DMS 273 treated with DMSO at 0.1 percent for 48 hours (cell line): ENCODE measurements at places on chromosomes 6 and 20.

- DNase-seq: no peak
Observed at GRCh38 chr20:37396416-37397075, 50.6 kb downstream of the SRC start.

GRCh38 chr6:106637717-106638341 lies 8.5 kb downstream of the QRSL1 start:
- DNase-seq: no peak

DNA sequence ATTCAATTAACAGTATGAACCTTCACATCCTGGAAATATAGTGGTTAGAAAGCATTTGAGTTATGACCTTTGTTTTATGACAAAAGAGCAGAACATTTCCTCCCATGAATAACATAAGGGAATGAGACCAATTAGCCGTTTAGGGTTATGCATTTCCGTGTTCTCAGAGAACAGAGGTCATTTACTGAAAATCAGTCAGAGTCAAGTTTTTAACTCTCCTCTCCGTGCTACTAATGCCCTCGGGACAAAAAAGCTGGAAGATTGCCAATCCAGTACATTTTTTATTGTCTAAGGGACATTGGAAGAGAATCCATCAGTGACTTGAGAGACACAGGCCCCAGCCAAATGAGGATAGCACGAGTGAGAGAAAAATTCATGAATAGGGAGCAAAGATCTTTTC lies 632.7 kb downstream of the RFPL4B start:
- DNase-seq: no peak

DNA sequence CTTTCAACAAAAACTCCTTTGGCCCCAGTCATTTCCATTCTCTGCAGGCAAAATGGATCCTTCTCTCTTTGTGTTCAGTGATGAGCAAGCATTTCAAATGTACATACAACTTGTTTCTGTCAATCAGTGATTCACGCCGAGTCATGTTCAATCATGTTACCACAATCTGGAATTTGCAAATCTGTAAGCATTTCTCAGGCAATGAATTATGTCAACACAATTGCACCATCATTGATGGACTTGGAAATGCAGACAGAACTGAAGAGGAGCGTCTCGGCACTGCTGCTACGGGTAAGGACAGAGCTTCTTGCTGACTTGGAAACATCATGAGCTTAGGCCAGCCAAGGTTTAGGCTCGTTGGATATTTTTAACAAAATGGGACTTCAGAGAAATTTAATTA lies 132.8 kb upstream of the AGPAT4 start:
- no peak for DNase-seq

DNA sequence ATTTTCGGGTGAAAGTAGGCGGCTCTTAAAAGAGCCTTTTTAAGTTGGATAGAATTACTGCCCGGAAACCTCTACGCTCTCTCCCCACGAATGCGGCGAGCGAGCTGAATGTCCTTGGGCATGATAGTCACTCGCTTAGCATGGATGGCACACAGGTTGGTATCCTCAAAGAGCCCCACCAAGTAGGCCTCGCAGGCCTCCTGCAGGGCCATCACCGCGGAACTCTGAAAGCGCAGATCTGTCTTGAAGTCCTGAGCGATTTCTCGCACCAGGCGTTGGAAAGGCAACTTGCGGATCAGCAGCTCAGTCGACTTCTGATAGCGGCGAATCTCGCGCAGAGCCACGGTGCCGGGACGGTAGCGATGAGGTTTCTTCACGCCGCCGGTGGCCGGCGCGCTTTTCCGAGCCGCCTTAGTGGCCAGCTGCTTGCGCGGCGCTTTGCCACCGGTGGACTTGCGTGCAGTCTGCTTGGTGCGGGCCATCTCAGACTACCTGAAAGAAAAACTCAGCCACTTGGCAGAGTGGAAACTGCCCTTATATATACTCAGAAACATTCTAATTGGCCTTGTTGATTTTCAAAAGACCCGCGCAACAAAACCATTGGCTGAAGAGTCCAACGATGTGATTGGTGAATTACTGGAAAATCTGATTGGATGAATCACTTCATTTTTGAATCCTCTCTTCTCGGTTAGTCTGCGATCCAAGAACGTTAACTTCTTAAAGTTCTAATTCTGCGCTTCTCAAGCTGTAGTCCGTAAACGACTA lies 93.9 kb upstream of the BTN3A2 start:
- DNase-seq: no peak

DNA sequence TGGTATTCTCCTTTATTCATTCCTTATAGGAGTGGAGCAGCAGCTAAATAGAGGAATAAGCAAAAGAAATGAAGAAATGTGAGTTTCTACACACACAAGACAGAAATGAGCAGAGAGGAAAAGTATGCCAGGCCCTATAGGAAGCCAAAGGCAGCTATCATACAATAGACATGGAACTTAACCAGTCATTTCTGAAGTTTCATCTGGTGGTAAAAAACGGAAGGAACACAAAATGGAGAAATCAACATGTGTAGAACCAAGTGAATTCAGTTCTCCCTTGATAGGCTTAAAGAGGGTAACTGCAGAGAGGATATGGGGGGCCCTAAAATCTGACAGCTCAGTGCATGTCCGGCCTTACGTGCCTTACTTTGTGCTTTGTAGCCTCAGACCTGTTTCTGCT lies 44.6 kb downstream of the TSBP1 start:
- DNase-seq: no peak

- no peak for DNase-seq
Observed at GRCh38 chr6:89433252-89434149, 549 bp downstream of the ANKRD6 start.

DNA sequence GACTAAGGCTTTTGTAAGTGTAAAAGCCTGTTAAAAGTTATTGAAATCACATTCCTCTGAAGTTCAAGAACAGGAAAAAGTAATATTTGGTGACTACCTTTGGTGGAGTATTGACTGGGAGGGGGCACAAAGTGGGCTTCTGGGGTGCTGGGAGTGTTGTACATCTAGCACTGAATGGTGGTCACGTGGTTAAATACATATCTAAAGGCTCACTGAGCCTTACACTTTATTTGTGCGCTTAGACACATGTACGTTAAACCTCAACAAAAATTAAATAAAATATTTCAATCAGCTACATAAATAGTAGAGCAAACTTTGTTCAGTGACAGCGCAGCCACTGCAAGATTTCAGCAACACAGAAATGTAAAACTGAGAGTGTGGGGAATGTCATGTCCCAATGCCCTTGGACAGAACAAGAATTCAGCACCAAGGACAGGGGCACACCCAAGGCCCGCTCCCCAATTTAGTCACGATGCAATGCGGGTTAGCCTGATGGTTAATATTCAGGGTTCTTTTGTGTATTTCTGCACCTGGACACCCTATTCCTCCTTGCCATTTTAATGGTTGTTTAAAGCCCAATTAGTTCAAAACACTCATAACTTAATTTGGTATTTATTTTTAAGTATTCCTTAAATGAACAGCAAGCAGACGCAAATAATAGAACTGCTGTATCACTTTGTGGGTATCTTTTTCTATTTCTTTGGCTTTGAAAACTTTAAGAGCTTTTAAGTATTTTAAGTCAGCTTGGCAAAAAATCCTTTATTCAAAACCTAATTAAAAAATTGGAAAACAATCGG lies 37.4 kb downstream of the ANGPT4 start:
- no peak for DNase-seq

GRCh38 chr20:6700563-6701329 lies 66.7 kb upstream of the BMP2 start:
- no peak for DNase-seq

DNA sequence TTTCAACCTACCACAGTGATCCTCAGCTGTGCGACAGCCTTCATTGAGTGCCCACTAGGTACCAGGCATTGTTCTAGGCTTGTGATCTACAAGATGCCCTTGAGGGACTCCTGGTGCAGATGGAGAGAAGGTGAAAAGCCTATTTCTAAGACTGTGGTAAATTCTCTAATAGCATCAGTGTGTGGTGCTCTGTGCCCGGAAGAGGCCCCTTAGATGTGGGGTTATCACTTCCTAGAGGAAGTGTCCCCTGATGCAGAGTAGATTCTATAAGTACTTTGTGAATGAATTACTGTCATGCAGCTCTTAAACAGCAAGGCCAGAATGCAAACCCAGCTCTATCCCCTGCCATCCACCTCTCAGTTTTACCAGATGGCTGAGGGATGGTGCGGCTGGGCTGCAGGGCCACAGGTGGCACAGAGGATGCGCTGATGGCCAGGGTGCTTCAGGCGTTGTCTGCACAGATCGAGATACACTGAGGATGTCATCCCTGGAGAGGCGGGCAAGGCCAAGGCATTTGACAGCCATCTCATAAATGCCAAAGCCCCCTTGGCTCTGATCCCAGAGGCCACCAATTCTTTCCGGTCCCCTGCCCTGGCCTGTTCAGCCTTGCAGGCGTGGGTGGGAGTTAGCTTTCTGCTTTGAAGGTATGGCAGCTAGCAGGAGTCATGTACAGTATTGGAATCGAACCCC lies 96.7 kb downstream of the TOX2 start:
- no peak for DNase-seq

DNA sequence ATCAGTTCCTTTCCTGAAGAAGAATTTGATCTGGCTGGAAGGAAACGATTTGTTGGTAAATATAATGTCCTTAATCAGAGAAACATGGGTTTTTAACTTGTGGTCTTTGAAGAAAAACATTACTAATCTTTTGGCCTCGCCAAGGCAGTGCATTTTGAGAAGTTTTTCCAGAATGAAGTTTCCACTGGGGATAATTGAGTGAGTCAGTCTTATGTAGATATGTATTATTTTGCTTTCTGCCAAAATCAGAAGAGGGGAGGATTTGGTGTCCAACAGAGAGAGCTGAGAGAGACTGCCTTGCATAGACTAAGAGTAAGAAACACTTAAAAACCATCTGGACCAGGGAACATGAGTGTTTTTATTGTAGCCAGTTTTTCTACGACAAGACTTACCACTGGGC lies 79.9 kb downstream of the FNDC1 start:
- DNase-seq: no peak

DNA sequence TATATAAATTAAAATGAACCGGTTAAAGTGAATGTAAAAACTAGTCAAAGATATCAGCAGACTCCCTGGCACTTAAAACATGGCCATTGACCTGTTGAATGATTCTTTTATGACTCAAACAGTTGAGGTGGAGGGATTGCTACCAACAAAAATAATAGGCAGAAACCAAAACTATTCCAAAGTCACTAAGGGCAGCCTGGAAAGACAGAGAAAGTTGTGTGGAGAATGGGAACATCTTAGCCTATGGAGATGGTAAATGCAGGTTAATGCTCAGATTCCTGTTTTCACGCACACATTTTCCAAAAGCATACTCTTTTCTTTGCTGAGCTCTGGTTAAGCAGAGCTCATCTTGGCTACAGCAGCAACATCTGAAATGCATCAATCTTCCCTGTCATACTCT lies 553.5 kb downstream of the HACE1 start:
- no peak for DNase-seq

DNA sequence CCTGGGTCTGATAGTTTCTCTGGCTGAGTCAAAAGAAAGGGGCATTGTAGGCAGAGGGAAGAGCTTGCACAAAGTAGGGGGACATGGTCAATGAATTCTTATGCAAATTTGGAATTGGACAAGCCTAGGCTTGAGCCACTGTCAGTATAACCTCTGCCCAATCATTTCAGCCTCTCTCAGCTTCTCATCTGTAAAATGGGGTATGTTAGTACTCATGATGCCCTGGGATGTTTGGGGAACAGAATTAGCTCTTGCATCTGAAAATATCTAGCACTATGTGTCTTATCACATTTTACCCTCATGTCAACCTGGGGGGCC lies 148.6 kb downstream of the DHX35 start:
- DNase-seq: no peak

DNA sequence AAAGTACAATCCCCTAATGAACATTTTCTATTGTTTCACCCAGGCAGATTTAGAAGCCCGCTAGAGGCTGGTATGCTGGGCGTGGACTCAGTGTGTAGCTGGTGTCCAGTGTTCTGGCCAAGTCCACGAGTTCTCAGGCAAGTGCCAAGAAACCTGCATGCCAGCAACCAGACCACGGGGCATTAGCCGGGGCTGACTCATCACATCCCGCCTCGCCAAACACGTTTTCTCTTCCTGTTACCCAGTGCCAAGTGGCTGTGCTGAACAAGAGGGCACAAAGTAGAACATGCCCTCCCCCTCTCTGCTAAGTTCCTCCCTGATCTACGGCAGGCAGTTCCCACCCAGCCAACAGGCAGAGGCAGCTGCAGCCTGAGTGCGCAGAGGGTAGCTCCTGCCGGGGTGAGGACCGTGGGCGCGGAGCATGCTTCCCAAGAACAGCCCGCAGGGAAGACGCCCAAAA lies 29.6 kb downstream of the RAMACL start:
- no peak for DNase-seq

DNA sequence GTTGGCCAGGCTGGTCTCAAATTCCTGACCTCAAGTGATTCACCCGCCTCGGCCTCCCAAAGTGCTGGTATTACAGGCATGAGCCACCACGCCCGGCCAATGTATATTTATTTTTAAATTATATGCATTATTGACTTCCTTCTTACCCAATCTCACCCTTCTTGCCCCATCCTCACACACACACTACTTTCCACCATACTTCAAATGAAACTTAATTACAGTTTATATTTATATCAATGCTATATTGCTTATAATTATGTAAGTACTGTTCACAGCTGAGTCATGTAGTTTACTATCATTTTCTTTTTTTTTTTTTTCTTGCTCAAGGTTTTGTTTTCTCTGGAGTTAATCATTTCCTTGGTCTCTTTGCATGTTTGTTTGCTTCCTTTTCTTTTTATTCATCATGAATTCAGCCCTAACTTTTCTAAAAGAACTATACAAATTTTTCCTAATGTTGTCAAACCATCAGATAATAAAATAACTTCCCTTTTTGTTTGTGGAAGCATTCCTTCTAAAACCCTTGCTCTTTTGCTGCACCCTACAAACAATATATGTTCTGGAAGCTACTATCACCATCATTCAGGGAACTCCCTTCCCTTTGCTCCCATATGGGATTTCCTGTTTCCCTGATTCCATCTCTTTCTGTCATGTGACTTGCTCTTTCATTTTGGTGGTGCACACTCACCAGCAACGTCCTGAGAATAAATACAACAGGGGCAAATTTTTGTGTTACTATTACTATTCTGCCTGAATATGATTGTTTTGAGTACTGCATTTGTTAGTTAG lies 201.7 kb upstream of the SASH1 start:
- DNase-seq: no peak

GRCh38 chr6:152087096-152087495 lies 279.6 kb downstream of the ESR1 start:
- DNase-seq: no peak

GRCh38 chr20:2801286-2801728 lies 880 bp upstream of the CPXM1 start:
- DNase-seq: no peak

GRCh38 chr20:19137641-19138040 lies 74.8 kb upstream of the SLC24A3 start:
- no peak for DNase-seq

DNA sequence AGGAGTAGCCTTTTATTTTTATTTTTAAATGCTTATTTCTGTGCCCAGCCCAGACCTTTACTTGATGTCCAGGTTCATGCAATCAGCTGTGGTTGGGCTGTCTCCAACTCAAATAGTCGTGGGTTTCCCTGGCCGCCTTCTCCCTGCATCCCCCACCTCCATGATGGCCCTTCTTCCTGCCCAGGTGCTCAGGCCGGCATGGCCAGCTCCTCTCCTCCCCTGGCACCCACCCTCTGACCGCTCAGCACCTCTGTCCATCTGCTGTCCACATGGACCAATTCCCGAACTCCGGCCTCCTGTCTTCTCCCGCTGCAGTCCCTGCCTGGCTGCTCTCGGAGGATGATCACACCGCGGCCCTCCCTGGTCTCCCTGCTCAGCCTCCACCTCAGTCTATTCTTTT lies 81.2 kb upstream of the SULF2 start:
- DNase-seq: no peak
